ENCODE measurements at places on chromosomes 6 and 20.

DNA sequence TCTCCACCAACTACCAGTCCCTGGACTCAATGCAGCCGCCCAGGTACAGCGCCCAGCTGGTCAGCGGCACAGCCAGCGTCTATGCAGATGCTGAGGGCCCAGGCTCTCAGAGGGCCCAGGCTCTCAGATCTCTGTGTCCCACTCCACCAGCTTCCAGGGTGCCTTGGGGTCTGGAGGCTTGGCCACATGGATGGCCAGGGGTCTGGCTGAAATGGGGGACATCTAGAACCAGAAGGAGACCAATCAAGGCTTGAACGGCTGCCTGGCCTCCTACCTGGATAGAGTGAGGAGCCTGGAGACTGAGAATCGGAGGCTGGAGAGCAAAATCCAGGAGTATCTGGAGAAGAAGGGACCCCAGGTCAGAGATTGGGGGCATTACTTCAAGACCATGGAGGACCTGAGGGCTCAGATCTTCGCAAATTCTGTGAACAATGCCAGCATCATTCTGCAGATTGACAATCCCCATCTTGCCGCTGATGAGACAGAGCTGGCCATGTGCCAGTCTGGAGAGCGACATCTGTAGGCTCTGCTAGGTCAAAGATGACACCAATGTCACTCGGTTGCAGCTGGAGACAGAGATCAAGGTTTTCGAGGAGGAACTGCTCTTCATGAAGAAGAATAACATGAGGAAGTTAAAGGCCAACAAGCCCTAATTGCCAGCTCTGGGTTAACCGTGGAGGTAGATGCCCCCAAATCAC lies 44.1 kb upstream of the GRM4 start:
- DNase-seq = peak; percentile 60

GRCh38 chr6:47781732-47782131 lies at the start of gene OPN5:
Gene OPN5 (plus strand): TSS chr6:47782032. CDS start chr6:47782067, 35 bp downstream.
- DNase-seq = no peak

GRCh38 chr6:98929498-98930060 lies 18.2 kb downstream of the FBXL4 start:
- no peak for DNase-seq

DNA sequence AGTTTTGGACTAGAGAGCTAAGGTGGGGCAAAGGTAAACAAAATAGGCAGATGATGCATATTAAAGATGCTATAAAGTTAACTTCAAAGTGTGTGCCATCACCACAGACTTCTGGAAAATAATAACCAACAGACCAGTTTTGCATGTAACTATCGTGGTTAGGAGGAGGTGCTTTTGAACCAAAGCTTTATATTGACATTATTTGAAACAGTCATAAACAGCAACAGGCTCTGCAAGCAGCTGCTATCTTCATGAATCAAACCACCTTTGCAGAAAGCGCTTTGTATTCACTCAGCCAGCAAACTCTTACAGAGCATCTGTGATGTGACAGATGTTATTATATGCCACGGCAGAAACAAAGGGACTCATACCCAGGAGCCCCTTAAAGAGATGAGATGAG lies 81.9 kb downstream of the CRYBG1 start:
- no peak for DNase-seq

- peak; percentile 65 for DNase-seq
Measured at GRCh38 chr20:52047811-52048764, 143.5 kb downstream of the ZFP64 start.

DNA sequence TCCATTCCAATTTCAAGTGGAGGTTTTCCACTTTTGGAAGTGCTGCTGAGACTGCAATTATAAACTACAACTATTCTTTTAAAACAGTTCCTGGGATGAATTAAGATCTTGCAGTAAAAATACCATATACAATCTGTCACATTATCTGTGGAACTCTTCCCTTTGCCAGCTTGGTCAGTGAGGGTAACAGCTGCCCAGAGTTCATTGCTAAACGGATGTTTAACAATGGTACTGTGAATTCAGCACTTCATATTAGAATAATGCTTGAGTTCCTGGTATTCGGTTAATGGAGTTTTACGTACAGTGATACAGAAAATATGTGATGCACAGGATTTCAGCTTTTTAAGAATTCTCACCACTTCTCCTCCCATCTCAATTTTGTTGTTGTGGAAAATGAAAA lies 51.5 kb downstream of the KCNS1 start:
- DNase-seq = no peak

DNA sequence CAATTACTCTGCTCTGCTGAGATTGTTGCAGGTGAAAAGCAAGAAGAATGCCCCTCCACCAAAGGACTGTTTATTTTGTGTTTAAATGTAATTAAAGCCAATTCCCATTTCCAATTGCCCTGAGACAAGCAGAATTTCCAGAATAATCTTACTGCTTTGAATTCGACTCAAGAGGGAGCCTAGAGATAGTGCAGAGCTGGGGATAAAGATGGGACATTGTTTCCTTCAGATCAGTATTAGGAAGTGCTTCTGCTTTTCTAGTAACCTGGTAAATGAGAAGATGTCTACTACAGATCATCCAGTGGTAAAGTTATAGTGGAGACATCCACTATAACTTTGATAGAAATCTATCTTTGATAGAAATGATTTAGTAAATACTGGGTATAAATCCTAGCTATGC lies 326.9 kb downstream of the UBE3D start:
- DNase-seq = no peak

DNA sequence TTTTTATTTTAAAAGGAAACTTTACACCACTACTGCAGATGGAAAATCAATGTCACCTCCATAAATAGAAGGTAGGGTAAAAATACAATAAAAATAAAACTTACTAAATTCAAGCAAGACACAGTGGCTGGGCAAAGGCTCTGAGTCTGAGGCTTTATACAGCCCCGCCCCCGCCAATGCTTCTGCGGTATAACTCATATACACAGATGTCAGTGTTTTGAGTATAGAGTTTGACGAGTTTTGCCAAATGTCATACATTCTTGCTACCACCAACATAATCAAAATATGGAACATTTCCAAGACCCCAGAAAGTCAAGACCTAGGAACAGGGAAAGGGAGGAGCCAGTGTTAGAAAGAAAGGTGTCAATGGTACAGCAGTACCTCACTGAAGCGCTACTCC lies 12.8 kb downstream of the NFATC2 start:
- DNase-seq = peak; percentile 90

DNA sequence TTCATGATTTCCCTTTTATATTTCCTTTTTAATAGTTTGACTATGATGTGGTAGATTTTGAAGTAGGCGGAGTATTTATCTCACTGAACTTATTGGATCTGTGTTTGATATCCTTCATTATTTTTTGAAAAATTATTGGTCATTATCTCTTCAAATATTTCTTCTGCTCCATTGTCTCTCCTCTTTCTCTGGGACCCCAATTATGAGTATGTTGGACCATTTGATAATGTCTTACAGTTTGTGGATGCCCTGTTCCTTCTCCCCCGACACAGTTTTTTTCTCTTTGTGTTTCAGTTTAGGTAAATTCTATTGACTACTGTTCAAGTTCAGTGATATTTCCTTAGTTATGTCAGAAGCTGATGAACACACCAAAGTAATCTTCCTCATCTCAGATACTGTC lies 49.4 kb upstream of the COL10A1 start:
- DNase-seq = no peak

DNA sequence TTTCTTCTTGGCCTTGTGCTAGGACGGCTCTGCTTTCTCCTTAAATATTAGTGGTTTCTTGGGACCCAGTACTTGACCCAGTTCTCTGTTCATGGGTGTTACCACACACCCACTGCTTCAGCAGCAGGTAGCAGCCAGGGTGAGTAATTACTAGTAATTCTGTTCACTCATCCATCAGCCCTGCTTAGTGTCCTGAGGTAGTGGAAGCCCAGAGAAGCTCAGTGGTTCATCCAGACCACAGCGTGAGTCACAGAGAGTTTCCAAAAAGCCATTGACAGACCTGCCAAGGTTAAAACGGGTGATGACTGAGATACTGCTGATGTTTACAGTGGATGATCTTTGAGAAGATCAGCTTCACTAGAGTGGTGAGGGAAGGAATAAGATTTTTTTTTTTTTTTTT lies 51.7 kb upstream of the HINT3 start:
- peak; percentile 69 for DNase-seq

DNA sequence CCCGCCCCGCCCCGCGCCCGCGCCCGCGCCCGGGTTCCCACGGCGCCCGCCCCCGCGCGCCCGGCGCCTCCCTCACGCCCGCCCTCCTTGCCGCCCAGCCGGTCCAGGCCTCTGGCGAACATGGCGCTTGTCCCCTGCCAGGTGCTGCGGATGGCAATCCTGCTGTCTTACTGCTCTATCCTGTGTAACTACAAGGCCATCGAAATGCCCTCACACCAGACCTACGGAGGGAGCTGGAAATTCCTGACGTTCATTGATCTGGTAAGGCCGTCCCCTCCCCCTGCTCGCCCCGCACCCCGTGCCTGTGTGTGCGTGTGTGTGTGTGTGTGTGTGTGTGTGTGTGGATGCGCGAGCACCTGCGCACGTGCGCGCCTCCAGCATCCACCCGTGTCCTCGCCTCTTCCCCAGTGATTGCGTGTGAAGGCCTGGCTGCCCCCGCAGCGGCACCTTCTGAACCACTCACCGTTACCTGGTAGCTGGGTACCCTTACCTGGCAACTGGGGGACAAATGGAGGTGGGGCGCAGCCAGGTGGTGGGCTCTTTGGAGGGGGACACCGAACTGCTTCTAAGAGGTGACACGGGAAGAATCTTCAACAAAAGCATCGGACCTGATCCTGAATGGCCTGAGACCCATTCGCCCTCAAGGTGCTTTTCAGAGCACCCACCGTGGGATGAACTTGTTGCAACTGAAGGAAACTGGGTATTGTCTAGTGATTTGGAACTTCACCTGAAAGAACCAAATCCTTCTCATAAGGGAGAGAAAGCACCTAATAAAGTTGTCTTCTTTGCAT lies at the start of gene AIG1:
AIG1 (plus strand) TSS at position 84 of the 791 bp plus-strand sequence; CDS start at position 121, 37 bp downstream.
- DNase-seq = peak; percentile 76

DNA sequence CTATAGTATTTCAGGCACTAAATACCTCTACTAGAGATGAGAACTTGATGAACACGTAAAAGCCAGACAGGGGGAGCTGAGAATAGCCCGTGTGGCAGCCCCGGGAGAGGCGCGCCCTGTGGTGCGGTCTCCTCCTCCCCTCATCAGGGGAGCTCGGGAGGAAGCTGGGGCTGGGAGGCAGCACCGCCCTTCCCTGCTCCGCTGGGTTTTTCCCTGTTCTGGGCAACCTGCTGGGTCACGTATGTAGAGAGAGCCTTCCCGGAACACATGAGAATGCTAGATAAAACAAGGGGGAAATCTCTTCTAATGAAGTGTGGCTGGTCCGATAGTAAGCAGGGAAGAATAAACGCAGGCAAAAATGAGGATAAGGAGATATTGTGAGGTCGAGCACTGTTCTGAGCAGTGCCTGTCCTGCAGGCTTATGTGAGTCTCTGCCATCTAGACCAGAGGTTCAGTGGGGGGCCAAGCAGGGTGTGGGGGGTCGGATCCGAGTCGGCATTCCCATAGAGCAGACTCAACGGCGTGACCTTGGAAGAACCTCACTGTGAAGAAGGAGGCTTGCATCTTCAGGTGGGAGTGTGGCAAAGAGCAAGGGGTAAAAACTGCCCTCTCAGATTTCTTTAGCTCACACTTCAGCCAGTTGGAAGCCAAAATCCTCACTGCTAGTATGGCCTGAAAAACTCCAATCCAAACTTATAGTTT lies 13.4 kb upstream of the RPS6KA2 start:
- peak; percentile 30 for DNase-seq

DNA sequence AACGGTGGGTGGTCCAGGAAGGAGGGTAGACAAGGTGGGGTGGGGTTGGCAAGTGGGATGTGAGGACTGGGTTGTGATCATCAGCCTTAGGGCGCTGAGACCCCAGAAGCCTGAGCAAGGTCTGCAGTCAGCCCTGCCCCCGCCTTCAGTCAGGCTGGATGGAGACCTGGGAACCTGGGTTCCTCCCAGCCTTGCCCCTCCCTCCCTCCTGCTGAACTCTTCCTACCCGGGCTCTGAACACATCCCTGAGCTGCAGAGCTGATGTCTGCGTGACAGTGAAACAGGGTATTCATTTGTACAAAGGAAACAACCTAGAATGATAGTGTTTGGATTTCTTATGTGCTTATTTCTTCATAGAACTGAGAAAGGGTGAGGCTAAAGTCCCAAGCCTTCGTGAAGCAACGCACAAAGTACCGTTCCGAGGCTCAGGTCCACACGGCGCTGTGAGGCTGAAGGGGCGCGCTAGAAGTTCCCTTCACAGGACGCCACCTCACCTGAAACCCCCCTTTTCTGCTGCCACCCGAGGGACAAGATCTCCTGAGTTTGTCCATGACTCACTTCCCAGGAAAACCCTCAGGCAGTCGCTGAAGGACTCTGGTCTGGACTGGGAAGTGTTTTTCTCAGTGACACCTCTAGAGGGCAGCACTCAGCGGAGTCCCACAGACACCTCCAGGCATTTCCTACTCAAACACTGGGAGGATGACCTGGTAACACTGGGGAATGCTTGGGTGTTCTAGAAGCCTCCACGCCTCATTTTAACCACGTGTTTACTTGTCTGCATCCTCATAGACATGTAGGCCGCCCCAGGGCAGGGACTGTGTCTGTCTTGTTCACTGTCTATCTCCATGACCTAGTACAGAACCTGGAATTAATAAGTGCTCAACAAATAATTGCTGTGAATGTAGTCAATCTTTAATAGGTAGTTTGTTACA lies 1.2 kb downstream of the GSTA5 start:
- peak; percentile 57 for DNase-seq

DNA sequence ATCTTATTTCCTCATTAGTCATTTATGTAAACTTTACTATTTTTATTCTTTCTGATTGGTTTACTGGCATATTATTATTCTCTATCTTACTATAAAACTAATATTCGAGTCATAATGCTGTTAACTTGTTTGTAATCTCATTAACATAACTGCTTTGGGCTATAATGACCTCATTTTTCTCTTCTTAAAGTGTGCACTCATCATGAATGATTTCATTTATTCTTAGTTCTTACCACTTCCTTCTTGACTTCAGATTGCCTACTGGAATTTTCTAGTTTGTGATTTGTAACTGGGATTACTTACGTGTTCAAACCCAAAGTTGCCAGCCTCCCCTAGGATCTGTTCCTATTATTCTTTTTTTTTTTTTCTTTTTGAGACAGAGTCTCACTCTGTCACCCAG lies 91.8 kb upstream of the TNFAIP3 start:
- DNase-seq = no peak

- no peak for DNase-seq
Measured at GRCh38 chr20:62815066-62815991, 1.5 kb upstream of the COL9A3 start.

DNA sequence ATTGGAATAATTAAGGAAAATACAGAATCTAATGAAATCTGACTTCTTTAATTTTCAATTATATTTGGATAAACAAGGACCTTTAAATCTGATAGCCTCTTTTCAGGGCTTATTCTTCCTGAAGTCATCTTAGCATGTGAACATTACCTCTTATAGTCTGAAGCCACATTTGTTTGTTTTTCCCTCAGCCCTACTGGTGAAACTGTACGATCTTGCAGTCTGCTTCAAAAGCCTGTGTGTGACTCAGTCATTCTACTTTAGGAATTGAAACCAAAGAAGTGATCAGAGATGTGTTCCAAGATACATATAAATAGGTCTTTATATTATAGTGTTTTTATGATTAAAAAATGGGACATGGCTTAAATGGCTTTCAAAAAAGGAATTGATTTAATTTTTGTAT lies 67.5 kb downstream of the MACROD2 start:
- DNase-seq = no peak

GRCh38 chr20:54004445-54004844 lies 65.9 kb downstream of the BCAS1 start:
- no peak for DNase-seq

GRCh38 chr20:43911066-43911465 lies 3.6 kb upstream of the TOX2 start:
- DNase-seq = peak; percentile 15
